GM18507 (cell line): ENCODE measurements at places on chromosomes 3 and 15.

DNA sequence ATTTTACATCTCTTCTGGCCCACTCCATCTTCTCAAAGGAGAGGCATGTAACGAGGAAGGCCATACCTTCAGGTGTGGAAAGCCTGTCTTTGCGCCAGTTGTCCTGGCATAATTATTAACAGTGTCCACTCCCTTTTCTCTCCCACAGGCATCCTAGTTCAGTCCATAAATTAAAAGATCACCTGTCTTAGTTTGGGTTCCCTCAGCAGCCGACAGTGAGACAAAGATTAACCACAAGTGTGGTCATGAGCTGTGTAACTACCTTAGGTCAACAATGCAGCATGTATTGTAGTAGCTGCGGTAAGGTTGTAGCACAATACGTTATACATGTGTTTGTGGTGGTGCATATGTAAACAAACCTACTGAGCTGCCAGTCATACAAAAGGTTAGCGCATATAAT, 103.3 kb upstream of the GALNT15 start:
- no peak for DNase-seq

DNA sequence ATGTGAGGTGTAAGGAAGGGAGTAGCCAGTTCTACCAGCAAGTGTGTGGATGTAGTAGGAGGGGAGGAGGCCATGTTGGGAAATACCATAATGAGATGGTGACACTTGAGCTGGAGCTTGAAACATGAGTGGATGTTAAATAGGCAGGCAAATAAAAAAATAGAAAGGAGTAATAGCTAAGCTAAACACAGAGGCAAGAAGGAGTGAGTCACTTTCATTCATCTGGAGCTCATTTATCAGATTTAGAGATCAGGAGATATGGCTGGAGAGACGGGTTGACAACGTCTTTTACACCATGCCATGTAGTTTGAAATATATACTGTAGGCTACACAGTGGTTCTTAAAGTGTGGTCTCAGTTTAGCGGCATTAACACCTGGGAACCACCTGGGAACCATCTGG, 390.5 kb downstream of the DIPK2A start:
- no peak for DNase-seq

GRCh38 chr3:43796041-43796596, 105.4 kb downstream of the ABHD5 start:
- no peak for DNase-seq

DNA sequence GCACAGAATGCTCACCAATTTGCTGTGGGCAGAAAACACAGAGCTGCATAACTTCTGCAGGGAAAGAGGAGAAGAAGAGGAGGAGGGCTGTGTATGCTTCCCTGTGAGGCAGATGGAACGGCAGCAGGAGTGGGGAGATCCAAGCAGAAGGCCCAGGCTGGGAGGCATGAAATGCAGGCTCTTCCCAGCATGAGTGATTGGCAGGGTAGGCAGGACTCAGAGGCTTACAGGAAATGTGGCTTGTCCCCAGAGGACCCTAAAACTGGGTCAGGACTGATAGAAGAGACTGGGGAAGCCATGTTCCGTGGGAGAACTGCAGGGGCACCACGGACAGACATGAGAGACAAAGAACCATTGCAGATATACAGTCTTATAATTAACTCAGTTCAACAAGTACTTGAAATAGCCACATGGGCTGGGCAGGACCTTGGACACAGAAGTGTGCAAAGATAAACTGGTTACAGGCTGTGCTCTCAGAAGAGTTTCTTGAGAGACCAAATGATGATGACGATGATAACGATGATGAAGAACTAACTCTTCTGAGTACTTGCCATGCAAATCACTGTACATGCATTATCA, 286.9 kb downstream of the EPHB1 start:
- no peak for DNase-seq

DNA sequence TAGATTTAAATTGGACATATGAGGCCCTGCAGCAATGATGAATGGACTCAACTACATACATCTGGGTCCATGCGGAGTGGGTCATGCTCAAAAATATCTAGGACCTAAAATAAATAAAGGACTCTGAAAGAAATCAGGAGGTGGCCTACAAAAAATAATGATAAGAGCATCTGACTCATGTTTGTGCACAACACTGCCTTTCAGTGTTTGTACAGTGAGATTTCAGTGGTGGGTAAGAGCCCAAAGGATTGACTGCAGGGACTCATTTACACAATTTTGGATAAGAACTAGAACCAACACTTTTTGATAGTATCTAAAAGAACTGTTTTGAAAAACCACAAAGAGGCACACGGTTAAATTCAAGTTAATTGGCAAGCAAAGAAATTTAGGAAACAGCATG, 285.5 kb downstream of the SLC9A9 start:
- DNase-seq, result no peak

DNA sequence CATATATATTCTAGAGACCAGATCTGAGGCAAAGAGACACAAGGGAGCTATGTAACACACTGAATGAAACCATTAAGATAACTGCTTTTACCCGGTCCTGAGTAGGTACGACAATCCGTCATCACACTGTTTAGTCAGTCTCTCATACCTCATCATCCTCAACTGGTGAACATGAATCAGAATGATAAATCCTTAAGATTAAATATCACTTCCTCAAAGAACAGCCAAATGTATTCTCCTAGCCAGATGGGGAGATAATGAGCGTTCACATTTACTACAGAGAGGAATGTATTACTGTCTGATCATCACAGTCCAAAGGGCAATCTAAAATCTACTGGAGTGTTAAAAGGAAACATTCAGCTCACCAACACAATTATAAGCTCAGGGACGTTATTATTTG, 319.4 kb upstream of the STAC start:
- no peak for DNase-seq

DNA sequence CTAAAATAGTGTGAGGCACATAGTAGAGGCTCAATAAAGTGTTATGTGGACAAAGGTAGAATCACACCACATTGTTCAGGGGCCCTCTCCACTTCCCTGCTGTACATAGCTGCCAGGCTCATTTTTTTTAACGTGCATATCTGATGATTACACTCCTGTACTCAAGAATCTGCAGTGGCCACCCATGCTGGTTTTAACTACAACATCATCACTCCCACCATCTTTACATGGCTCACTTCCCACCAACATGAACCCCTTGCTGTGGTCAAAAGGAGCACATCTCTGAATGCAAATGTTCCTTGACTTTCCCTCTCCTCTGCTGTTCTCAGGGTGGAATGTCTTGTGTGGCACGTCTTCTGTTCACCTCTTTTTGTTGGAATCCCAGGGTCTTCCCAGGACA, 76.7 kb downstream of the FEM1B start:
- DNase-seq, result no peak
